Activated naive CD4-positive, alpha-beta T cell treated with anti-CD3 and anti-CD28 coated beads, Interleukin-2, amount 50 U/mL, for 72 hours (primary cell): ENCODE measurements at places on chromosomes 7 and 10. TPM values are rescaled to one million over a fixed set of nuclear protein-coding genes. Genes with fewer than 3 reads are reported as not detected.

GRCh38 chr10:114402871-114403540 is 1.3 kb downstream of the AFAP1L2 start:
- DNase-seq = no peak

- DNase-seq = no peak
These were observed 61.3 kb downstream of the PRLHR start for GRCh38 chr10:118534136-118534535.

GRCh38 chr10:21497177-21497807 is 28.2 kb downstream of the SKIDA1 start:
- no peak for DNase-seq

Gene RNF148
- not detected for total RNA-seq

DNA sequence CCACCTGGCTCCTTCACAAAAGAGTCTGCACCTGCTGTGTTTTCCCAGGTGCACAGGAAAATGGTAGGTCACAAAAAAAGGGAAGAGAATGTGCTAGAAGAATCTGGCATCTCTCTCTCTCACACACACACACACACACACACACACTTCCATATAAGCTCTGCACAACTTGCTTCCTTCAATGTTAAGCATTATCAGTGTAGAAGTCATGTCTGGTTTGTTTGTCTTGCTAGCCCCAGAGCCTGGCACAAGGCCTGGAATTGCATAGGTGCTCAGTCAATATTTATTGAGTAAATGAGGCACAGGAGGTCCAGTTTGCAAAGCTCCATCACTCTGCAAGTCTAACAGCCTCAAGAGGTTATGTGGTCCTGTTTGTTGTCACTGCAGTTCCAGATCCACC is 867.3 kb upstream of the AUTS2 start:
- no peak for DNase-seq

- no peak for DNase-seq
These were observed 70.4 kb downstream of the HERPUD2 start for GRCh38 chr7:35624299-35625186.

GRCh38 chr10:36148207-36148606 is 506.1 kb upstream of the FZD8 start:
- no peak for DNase-seq

DNA sequence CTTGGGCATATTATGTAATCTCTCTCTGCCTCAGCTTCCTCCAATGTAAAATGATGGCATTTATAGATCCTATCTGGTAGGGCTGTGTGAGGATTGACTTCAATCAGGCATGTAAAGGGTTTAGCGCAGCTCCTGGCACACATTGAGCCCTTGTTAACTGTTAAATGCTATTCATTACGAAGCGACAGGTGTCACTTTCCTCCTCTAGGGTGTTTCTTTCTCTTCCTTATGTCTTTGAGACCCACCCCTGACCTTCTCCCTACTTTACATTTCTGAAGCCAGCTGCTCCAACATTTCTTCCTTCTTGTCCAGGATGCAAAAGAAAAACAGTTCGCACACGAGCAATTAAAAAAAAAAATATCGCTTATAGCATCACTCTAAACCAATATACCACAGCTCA is 5.7 kb upstream of the R3HCC1L start:
- DNase-seq = no peak

DNA sequence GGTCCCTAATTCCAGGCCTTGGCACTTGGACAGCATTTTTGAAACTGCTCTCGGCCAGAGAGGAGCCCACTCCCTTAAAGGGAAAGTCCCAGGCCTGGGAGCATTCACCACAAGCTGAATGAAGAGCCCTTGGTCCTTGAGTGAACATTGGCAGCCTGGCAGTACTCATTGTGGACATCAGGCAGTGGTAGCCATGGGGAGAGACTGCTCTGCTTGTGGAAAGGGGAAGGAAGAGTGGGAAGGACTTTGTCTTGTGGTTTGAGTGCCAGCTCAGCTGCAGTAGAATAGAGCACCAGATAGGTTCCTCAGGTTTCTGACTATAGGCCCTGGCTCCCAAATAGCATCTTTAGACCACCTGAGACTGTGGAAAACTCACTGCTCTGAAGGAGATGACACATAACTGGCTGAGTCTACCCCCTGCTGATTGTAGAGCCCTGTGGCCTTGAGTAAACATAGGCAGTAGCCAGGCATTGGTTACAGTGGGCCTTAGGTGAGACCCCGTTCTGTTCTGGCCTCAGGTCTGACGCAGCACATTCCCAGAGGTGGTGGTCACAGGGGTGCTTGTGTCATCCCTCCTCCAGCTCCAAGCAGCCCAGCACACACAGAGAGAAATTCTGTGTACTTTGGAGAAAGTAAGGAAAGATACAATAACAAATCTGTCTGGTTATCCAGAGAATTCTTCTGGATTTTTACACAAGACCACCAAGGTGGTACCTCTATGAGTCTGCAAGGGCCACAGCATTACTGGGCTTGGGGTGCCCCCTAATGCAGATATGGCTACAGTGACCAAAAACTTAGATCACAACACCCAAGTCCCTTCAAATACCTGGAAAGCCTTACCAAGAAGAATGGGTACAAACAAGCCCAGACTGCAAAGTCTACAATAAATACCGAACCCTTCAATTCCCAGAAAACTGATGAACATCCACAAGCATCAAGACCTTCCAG is 153.8 kb downstream of the GNAI1 start:
- no peak for DNase-seq

- no peak for DNase-seq
These were observed 23.1 kb downstream of the RPA3 start for GRCh38 chr7:7695111-7695817.

DNA sequence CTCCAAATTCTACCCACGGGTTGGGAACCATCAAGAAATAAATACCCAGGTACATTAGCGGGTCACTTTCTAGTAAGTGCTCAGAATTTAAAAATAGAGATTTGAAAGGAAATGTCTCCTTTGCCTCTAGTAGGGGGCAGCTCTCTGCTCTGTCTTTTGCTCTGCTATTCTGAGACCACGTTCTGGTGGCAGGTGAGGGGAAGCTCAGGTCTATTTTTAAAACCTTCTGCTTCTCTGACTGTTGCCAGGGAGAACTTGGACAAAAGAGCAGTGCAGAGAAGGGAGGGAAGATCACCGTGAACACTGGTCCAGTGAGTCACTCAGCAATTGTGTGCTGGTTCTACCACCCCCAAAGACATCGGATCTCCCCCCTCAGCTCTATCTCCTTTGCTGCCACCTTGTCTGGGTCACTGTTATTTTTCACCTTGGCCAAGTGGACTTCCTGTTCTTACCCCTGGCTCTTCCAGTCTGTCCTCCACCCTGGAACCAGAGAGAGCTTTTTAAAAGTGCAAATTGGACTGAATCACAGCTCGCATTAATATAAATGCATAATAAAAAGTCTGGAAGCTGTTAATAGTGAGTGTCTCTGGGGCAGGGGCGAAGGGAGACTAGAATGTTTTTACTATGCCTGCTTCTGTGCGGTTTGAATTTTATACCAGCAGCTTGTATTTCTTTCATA is 72.4 kb upstream of the LOXL4 start:
- DNase-seq = no peak

DNA sequence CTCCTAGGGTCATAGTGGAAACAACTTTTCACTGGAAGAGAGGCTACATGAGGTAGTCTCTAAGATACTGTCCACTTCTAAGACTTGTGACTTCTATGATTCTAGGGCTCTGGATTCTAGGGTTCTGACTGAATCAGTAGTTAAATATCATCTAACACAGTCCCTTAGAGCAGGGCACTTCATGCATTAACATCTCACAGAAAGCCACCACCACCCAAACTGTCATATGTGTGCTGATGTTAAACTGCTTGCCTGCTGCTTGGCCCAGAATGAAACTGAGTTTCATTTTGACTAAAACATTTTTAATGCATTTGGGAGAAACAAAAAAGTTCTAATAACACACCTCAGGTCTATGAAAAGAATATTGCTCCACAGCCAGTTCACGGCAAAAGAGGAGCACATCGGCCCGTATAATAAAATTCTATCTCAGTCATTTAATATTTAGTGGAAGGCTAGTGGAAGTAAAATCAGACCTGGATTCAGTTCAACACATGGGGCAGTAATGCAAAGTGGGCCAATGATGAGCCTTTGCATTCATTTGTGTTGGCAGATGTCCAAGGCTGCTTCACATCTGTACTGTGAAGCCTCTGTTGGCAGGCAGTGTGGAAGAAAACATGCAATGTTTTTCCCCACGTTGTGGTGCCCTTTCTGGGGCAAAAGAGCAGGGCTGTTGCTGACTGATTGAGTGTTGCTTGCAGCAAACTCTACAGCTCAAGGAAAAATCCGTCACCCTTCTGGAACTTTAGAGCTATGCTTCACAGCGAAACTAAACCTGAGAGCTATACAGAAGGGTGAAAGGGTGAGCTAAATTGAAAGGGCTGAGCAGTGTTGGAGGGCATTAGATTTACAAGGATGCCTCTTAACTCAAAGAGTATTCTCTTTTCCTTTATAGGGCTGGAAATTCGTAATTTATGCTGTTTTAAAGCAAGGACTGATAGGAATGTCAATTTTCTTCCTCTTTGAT is 33.5 kb upstream of the AUTS2 start:
- no peak for DNase-seq

DNA sequence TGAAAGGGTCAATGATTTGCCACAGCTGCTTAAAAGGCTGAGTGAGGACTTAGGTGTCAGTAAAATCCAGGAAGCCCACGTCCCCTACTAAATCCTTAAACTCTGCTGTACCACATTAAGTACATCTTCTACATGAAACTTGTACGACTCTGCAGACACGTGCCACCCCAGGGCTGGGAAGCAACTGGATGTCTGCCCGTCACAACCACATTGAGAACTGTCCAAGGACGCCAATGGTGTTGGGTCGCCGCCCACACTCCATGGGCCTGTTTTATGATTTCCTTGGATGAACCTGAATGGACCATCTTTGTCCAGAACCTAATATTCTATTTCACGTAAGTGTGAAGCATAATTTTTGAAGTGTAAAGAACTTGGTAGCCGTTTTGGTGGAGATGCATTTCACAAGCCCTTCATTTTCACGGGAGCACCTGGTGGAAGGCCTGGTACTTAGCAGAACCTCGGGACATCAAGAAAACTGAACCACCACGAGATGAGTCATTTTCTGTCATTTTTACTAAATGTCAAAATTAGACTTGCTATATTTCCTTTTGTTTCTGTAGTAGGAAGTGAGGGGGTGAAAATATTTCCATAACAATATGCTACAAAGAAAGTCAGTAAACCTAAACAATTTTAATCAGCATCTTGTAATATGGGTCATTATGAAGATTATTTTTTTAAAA is 134.9 kb downstream of the SFMBT2 start:
- no peak for DNase-seq

- DNase-seq = no peak
These were observed 27.8 kb upstream of the APBB1IP start for GRCh38 chr10:26410356-26410755.

DNA sequence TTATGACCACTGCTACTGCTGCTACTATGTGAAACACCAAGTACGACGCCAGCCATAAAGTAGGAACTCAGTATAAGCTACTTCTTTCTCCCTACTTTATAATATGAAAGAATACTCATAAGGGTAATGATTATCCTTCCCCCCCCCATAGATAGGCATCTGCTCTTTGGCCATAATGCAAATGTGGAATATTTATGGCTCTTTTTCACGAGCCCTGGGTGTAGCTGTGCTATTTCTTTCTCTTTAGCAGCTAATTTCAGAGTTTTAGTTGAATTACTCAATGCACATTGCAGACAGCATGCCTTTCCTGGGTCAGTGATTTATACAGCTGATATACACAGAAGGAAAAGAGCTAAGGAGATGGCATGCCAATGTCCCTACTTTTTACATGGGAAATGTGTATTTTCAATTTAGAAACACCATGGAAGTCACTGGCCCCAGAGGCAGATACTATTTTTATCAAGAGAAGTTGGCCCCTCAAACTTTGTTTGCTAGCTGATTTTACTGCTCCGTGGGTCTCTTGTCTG is 234.1 kb upstream of the KIAA1217 start:
- DNase-seq = no peak

DNA sequence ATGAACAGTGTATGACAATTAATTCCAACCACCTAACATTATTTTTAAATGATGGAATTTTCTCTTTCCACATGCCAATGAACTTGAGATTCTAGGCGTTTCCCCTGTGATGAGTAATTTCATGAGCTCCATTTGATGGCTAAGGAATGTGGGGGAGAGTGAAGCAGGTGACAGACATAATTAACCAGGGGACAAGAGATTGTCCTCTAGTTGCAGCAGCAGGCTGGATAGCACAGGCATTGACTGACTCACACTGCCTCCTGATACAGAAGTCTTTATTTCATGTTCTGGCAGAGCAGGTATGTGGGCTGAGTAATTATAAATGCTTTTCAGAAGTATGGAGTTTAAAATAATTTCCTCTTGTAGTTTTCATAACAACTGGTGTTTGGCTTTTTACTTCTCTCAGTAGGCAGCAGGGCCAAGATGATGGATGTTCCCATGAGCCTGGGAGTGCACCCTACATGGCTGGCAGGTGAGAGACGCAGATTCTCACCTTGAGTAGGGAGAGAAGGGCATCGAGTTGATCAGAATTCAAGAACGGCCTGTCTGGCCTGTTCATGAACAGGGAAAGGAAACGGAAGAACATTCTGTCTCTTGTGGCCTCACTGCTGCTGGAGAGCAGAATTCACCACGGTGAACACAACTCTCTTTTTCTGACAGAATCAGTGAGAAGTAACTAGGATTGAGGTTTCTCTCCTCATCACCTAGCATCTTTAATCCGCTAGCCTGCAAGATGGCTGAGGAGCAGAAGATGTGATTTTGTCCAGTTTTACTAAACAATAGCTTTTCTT is 118.8 kb downstream of the AOAH start:
- DNase-seq = no peak

GRCh38 chr10:11262494-11263345 is 245.0 kb downstream of the CELF2 start:
- no peak for DNase-seq

DNA sequence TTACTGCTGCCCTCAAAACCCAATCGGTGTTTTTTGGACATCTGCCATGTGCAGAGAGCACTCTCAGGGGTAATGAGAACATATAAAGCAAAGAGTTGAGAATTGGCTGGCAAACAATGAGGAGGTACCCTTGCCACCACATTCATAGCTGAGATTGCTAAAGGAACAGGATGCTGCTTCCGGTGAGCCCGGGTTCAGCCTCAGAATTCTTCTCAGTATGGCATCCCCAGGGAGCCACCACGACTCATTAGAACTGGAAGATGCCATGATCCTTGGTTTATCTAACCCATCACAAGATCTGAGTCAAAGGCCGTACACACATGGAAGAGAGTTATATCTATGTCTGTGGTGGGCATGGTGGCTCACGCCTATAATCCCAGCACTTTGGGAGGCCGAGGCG is 174.4 kb downstream of the ARID5B start:
- DNase-seq = no peak

- DNase-seq = no peak
These were observed 42.4 kb downstream of the DYNC1I1 start for GRCh38 chr7:95814721-95815120.

Gene OTUD1
- total RNA-seq = 16.0 TPM

DNA sequence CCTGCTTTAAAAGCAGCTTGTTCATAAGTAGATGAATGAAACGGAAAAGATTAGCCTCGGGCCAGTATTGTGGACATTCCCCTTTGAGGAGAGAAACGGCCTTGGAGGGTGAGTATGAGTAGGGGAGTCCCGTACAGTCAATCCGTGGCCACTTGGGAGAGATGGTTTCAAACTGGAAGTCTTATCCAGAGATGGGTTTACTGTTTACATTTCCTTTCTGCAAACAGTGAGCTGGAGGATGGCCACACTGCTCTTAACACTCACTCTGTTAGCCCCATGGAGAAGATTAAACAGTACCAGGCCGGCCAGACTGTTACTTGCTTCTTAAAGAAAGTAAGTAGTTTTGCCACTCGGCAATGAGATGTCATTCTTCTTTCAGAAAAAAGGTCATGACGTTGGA is 20.3 kb downstream of the CALHM2 start:
- no peak for DNase-seq

GRCh38 chr7:44051611-44052220 is 7.2 kb downstream of the DBNL start:
- no peak for DNase-seq

Gene CPED1
- total RNA-seq = not detected
